ENCODE measurements at places on chromosomes 5 and 9.
A peak's percentile ranks its signal among the peaks of the same experiment; 100 is the strongest.

- no peak for DNase-seq
Observed at GRCh38 chr9:27293996-27294395, 3.0 kb downstream of the EQTN start.

DNA sequence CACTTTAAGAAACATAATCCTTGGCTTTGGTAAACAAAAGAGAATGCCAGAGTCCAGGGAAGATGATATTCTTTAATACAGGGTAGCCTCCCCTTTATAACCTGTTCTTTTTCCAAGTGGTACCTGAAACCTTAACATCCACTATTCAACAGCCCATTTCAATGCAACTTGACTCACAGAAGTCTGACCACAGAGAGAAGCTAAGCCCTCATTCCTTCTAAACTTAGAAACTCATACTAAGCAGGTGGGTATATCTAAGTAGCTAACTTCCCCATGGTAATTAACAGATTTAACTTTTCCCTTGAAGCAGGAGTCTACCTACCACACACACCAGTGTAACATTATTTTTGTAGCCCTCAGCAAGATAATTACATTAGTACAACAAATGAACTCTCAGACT lies 91.9 kb downstream of the CEMIP2 start:
- DNase-seq, result no peak

- no peak for DNase-seq
Observed at GRCh38 chr5:1761453-1761755, 38.2 kb downstream of the MRPL36 start.

DNA sequence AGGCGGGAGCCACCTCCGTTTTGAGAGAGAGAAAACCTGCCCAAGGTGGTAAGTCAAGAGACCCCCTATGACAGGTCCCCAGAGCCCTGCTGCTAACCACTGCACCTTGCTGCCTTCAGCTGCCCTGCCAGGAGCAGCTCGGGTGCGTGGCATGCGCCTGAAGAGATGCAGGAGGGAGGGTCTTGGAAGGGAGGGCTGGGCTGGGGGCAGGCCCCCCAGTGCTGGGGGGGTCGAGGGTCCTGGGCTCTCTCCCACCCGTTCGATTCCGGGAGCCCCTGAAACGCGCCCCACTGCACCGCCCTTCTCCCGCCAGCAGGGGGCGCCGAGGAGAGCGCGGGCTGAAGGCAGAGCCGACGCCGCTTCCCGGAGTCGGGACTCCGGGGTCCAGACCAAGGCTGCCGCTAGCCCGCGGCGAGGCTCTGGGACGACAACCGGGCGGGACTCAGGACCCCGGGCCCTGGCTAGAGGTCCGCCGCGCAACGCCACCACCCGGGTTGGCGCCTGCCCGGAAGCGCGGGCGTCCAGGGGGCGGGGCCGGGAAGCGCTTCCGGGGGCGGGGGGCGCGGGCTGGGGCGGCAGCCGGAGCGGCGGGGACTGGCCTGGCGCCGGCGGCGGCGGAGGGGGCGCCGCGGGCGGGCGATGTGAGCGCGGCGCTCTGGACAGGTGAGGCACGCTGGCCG lies at the start of gene ZBTB34:
ZBTB34 (plus strand) TSS at position 563 of the 680 bp plus-strand sequence. CDS start 18,761 bp downstream, outside the sequence.
- DNase-seq, result peak; percentile 82

GRCh38 chr5:100889165-100889743 lies 13.8 kb downstream of the ST8SIA4 start:
- DNase-seq, result no peak

Measured in urothelium cell line (cell line).